ENCODE measurements at places on chromosomes 3 and 15.

- DNase-seq: no peak
Observed at GRCh38 chr3:183581496-183582155, 26.1 kb upstream of the KLHL6 start.

DNA sequence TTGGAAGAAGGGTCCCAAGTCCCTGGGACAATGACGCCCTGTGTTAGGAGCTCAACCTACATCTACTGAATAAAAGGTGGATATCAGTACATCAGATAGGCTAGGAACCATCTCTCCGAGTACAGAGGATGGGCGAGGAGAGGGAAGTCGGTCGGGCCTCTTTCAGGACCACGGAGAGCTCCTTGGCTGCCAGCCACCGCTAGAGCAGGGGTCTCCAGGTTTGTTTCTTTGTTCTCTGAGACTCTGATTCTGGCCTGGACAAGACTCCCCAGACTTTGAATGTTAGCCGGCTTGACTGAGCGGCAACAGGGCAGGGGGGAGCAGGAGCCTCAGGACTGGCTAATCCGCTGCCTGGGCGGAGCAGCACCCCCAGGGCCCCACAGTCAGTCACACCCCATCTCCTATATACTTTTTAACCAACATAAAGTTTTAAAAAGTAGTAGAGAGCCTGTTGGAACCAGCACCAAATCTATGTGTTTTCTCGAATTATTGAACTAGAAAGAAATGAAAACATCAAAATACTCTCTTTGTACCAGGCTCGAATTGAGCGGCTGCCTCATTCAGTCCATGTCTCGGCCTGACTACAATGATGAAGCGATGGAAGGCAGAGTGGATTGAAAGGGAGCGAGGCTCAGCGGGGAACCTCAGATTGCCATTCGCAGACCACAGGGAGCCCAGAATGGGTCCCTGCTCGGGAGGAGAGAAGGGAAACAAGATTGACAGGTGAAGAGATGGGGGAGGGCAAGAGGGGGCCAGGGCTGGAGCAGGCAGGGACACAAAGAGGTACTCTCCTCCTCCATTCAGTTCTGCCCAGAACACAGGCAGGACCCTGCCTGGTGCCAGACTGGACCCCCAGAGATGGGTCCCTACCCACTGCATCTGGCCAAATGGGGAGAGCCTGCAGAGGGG is 131.6 kb downstream of the TPRA1 start:
- no peak for DNase-seq

DNA sequence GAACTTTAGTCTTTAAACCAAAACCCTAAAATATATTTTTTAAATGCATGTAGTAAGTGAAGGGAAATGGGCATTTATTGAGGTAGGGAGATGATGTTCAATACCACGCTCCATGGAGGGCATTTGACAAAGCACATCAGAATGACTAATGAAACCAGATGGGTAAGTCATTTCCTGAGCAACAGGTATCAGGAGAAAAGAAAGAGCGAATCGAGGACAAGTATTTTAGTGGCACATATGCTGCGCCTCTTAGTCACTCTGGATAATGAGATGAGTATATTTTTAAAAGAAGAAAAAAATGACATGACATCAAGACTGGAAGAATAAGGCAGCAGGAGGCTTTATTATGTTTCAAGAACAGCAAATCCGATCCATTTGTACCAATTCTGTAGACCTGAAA is 129.0 kb upstream of the ARHGEF3 start:
- DNase-seq: no peak

GRCh38 chr3:190658106-190658505 is 144.2 kb downstream of the IL1RAP start:
- DNase-seq: no peak

DNA sequence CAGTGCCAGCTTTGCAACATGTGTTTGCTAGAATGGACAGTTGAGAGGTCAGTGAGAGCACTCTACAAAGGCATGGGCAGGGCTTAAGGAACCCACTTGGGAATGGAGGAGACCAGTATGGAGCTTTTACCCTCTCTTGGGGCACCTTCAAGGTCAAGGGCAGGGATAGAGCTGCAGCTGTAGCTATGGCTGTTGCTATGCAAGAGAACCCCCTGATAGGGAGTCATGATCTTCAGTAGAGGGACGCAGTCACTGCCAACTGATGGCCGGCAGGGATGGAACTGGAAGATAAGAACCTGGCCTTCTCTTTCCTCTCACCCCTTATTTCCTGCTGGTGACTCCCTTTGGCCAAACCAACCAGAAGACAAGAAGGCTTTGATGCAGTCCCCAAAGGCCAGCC is 40.3 kb downstream of the THSD4 start:
- DNase-seq: no peak

GRCh38 chr3:12670365-12671119 is 6.6 kb upstream of the RAF1 start:
- no peak for DNase-seq

DNA sequence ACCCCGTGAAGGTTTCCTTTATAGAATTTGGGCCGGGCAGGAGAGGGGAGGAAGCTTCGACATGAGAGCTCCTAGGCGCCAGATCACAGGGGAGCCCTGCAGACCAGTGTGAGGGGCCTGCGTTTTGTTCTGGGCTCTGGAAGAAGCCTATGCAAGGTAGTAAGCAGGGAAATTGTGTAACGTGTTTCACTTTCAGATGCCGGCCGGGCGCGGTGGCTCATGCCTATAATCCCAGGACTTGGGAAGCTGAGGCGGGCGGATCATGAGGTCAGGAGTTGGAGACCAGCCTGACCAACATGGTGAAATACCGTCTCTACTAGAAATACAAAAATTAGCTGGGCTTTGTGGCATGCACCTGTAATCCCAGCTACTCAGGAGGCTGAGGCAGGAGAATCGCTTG is 65.2 kb downstream of the GABRG3 start:
- DNase-seq: no peak

DNA sequence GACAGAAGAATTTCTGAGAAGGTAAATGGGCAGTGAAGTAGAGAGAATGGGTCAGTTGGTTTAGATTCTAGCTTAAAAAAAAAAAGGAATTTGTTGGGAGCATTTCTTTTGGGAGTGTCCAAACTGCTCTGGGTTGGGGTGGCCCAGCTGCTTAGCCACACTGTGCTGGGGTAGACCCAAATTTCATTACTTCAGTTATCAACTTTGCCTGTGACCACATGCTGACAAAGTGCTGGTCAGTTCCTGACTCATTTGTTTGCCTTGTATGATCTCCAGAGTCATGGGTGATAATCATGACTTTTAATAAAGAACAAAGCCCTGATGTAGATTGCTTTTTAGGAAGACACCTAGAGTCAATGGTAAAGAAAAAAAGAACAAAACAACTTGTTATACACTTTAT is 121.5 kb upstream of the FGF7 start:
- no peak for DNase-seq
